Breast epithelium (tissue), 4 donors: ENCODE measurements at places on chromosomes 5 and 9.

DNA sequence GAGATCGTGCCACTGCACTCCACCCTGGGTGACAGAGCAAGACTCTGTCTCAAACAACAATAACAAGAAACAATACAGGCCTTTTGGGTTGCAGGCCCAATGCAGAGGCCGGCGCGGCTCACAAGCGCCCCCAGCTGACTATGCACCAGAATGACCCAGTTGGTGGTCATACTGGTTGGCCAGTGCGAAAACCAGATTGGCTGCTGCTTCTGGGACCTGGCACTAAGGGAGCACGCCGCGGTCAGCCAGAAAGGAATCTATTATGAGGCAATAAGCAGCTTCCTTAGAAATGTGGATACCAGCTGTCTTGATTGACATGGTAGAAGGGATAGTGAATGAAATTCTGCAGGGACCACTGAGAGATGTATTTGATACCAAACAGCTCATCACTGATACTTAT is 35.0 kb downstream of the RANBP17 start:
- no peak for DNase-seq

GRCh38 chr5:91186101-91186500 is 197.0 kb downstream of the ARRDC3 start:
- DNase-seq, result no peak

- DNase-seq, result no peak
Observed at GRCh38 chr9:127133739-127134167, 11.3 kb upstream of the ANGPTL2 start.

- peak; percentile 46 for DNase-seq
Observed at GRCh38 chr9:93676310-93677047, 100.1 kb downstream of the PHF2 start.

GRCh38 chr9:122463828-122464632 is 13.7 kb downstream of the OR1J1 start:
- no peak for DNase-seq

DNA sequence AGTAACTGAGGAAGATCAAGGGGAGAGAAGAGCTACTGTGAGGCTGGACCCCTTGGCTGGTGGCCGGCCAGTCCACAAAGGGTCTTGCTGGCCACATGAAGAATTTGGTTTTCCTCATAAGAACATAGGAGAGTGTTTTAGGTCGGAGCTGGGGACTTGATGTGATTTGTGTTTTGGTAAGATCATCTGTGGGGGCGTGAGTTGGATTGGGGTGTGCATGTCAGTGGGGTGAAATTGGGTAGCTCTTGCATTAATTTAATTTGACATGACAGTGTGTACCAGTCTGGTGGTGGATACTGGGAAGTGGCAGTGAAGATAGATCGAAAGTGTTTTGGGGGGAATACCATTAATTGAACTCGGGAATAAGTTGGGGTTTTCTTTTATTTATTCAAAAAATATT is 8.6 kb downstream of the PAM start:
- no peak for DNase-seq

DNA sequence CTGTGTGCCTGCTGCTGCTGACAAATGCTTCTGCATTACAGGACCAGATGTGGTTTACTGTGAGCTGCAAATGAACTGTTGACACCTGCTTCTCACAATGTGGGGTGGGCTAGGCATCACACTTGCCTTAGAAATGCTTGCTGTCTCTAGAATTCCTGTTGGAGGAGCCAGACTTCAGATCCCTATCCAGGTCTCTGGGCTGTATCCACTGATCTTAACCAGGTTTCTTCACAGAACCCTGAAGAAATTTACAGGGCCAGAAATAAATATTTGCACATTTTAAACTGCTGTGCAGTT is 255.4 kb downstream of the FAM114A2 start:
- DNase-seq, result no peak

- no peak for DNase-seq
Observed at GRCh38 chr9:994005-994404, 17.6 kb downstream of the DMRT3 start.

- DNase-seq, result no peak
Observed at GRCh38 chr5:63398346-63398745, 563.9 kb downstream of the HTR1A start.

DNA sequence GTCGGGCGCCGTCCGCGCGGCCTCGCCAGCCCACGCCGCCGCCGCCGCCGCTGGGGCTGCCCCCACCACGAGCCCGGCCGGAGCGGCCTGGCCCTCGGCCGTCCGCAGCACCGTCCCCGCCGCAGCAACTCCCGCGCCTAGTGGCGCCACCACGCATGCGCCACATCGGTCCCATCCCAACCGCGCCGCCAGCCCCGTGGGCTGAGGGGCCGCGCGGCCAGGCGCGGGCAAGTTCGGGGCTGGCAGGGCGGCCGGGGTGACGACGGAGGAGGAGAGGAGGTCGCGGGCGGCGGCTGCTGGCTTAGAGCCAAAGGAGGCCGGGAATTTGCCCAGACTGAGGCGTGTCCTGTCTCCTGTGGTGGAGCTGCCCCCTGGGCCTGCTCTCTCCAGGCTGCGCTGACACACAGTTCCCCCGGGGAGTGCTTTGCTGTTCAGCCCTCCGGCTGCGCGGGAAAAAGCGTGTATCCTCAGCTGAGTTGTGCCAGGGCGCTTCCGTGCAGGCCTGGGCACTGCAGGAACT is at the start of gene TUSC1:
TSS of gene TUSC1 (minus strand) at position 298 of the 520 bp plus-strand sequence. CDS start at position 166, 132 bp downstream.
- peak; percentile 68 for DNase-seq

GRCh38 chr9:38079461-38080031 is 10.5 kb upstream of the SHB start:
- peak; percentile 16 for DNase-seq

DNA sequence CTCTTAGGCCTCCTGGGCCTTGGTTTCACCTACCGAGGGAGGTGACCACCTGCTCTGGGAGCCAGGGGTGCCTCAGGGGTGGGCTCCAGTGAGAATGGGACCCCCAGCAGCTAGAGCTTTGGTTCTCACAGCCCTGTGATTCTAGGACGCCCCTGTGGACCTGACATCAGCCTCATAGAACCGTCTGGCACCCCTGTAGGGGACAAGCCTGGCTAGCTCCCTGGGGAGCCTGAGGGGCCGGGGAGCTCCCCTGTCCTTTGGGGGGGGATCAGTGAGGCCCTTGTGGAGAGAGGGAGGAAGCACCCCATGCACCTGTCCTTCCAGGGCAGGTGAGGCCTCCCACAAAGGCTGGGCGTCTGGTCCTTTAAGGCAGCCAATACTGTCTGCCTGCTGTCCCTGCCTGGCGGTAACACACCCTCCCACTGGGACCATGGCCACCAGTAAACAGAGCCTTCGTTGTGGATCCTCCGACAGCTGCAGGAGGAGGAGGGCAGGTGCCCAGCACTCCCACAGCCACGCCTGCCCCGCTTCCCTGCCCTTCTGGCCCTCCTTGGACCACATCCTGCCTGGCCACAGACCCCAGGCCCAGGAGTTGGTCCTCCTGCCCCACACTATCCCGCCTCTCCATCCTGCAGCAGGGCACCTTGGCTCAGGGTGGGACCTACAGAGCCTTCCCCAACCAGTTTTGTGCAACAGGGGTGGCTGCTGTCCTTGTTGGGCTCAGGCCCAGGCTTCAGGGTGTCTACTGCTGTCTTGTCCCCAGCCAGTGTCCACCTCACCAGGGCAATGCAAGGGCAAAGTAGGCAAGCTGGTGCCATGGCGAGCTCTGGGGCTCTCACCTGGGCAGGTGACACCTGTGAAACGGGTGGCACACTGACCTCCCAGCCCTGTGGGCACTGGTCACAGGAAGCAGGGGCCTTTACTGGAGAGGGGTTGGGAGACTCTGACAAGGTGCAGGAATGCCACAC is 3.0 kb upstream of the TUBB4B start:
- DNase-seq, result peak; percentile 50

GRCh38 chr9:133733421-133733795 is 4.7 kb downstream of the SARDH start:
- DNase-seq, result no peak

GRCh38 chr5:40916226-40916625 is 6.9 kb downstream of the C7 start:
- DNase-seq, result no peak

DNA sequence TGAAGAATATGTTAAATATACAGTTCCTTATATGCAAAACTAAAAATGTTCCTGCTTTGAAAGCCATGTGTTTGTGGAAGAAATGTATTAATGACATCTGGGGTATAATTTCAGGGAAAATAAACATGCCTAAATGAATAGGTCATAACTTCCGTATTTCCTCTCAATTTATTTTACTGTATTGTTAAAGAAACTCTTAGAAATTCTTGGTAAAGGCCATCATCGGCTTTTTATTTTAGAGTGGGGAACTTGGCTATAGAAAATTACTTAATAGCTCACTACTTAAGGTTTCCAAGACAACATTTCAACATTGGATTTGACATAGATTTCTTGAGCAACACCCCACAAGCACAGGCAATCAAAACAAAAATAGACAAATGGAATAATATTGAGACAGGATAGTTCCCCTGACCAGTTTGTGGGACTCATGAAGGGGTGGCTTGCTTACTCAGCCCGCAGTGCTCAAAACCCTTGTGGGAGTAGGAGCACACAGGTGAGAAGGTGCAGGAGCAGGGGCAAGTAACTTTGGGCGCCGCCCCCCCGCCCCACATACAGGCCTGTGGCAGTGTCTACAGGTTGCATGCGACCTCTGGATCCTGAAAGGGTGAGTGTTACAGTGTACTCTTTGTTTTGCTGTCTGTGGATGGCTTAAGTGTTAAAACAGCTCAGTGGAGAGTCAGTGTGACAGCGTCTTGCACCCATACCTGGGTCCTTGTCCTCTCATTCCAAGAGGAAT is 891.4 kb upstream of the C9orf72 start:
- DNase-seq, result no peak

- no peak for DNase-seq
Observed at GRCh38 chr9:24479361-24480059, 66.2 kb downstream of the IZUMO3 start.

- DNase-seq, result no peak
Observed at GRCh38 chr5:143446535-143447226, 43.2 kb upstream of the NR3C1 start.

DNA sequence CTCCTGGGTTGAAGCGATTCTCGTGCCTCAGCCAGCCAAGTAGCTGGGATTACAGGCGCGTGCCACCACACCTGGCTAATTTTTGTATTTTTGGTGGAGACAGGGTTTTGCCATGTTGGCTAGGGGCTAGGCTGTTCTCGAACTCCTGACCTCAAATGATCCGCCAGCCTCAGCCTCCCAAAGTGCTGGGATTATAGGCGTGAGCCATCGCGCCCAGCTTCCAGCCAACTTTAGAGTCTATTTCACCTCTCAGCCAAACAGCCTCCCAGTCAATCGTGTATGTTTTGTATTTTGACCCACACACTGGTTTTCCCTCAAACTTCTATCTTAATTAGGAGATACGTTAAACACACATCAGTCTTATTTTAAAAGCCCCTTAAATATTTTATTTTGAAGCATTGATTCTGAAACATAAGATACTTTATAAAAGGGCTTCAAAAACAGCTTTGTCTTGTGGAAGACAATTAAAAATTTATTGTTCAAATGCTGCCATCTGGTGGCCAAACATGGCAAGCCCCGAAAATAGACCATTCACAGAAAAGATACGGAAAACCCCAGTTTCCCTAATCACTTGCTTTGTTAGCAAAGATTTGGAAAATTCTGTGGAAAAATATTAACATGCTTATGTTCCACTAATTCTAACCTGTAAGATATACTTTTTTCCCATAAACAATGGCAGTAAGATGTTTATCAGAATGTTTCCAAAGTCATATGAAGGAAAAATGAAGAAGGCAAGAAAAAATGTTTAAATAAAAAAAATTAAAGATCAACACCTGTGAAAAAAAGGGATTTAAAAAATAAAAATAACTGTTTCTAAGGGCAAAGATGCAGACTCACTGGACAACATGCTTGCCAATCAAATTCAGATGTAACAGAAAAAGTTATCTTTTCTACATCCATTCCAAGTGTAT is 33.1 kb downstream of the APTX start:
- DNase-seq, result peak; percentile 63

GRCh38 chr5:178651046-178651810 is 24.4 kb upstream of the CLK4 start:
- no peak for DNase-seq

- no peak for DNase-seq
Observed at GRCh38 chr9:69097064-69097463, 61.5 kb downstream of the FXN start.

- DNase-seq, result peak; percentile 29
Observed at GRCh38 chr9:129027685-129028191, 393 bp downstream of the SH3GLB2 start.

DNA sequence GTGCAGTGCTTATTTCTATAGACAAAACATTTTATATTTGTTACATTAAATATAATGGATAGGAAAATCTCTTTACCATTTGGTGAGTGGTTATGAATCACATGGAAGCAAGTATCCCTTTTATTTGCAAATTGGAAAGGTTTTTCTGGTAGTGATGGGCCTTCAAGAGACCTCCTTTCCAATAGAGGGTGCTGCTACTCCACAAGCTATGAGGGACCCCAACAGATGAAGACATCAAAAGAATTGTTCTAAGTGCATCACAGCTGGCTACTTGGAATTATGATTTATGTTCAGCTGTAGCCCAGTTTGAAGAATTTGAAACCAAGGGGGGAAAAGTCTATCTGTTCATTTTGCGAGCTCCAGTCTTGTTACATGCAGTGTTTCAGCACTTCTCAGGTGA is 493.7 kb upstream of the SGCD start:
- DNase-seq, result no peak

DNA sequence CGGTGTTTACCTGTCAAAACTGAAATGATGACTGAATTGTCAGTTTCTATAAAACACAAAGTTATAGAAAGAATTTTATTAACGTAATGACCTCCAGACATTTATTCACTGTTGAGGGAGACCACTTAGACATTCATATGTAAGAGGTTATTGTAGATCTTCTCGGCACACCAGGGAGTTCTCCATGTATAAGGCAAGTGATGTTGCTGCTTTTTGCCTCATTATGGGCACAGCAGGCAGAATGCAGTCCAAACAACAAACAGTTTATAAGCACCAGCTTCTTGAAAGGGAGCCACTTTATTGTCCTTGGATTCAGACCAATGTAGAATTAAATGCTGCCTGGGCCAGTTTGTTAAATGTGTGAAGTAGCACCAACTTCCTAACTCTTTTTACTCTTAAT is 66.7 kb downstream of the C7 start:
- no peak for DNase-seq

DNA sequence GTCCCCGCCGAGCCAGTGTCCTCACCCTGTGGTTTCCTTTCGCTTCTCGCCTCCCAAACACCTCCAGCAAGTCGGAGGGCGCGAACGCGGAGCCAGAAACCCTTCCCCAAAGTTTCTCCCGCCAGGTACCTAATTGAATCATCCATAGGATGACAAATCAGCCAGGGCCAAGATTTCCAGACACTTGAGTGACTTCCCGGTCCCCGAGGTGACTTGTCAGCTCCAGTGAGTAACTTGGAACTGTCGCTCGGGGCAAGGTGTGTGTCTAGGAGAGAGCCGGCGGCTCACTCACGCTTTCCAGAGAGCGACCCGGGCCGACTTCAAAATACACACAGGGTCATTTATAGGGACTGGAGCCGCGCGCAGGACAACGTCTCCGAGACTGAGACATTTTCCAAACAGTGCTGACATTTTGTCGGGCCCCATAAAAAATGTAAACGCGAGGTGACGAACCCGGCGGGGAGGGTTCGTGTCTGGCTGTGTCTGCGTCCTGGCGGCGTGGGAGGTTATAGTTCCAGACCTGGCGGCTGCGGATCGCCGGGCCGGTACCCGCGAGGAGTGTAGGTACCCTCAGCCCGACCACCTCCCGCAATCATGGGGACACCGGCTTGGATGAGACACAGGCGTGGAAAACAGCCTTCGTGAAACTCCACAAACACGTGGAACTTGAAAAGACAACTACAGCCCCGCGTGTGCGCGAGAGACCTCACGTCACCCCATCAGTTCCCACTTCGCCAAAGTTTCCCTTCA is 1.4 kb downstream of the GLIS3 start:
- no peak for DNase-seq
